Daoy (cell line): ENCODE measurements at places on chromosomes 11 and 22. TPM values are rescaled to one million over a fixed set of nuclear protein-coding genes. Genes with fewer than 3 reads are reported as not detected.

GGTLC2 gene
- not detected in 2 replicates for total RNA-seq

OR2D2 gene
- not detected in 2 replicates for total RNA-seq

PTS gene
- 71.1 and 73.6 TPM in 2 replicates for total RNA-seq

SPTBN2 gene
- 28.5 and 37.1 TPM in 2 replicates for total RNA-seq

ZNF215 gene
- 3.8 and 5.5 TPM in 2 replicates for total RNA-seq

SLN gene
- 0.80 TPM in 1 of 2 replicates, not detected in the other for total RNA-seq

TTC28 gene
- total RNA-seq, result 7.1 and 21.0 TPM in 2 replicates

FJX1 gene
- total RNA-seq, result 24.2 and 29.4 TPM in 2 replicates

C11orf24 gene
- 32.2 and 46.7 TPM in 2 replicates for total RNA-seq

SLCO2B1 gene
- 0.15 and 0.51 TPM in 2 replicates for total RNA-seq

RCOR2 gene
- 0.36 and 0.80 TPM in 2 replicates for total RNA-seq

GPR83 gene
- total RNA-seq, result not detected in 2 replicates

ANO3 gene
- total RNA-seq, result not detected in 2 replicates

GAS2L1 gene
- 10.0 and 11.1 TPM in 2 replicates for total RNA-seq

KLHDC7B gene
- total RNA-seq, result 0.06 TPM in 1 of 2 replicates, not detected in the other

DSCAML1 gene
- not detected in 2 replicates for total RNA-seq

OR51B5 gene
- total RNA-seq, result 0.11 TPM in 1 of 2 replicates, not detected in the other

RIMBP3B gene
- total RNA-seq, result 0.12 and 0.63 TPM in 2 replicates

STIM1 gene
- total RNA-seq, result 7.7 and 13.5 TPM in 2 replicates

MMP13 gene
- 0.17 TPM in 1 of 2 replicates, not detected in the other for total RNA-seq

NXPE1 gene
- total RNA-seq, result not detected in 2 replicates

CATSPERZ gene
- 0.23 and 6.0 TPM in 2 replicates for total RNA-seq
